GM12892 (cell line): ENCODE measurements at places on chromosomes 16 and 17.

DNA sequence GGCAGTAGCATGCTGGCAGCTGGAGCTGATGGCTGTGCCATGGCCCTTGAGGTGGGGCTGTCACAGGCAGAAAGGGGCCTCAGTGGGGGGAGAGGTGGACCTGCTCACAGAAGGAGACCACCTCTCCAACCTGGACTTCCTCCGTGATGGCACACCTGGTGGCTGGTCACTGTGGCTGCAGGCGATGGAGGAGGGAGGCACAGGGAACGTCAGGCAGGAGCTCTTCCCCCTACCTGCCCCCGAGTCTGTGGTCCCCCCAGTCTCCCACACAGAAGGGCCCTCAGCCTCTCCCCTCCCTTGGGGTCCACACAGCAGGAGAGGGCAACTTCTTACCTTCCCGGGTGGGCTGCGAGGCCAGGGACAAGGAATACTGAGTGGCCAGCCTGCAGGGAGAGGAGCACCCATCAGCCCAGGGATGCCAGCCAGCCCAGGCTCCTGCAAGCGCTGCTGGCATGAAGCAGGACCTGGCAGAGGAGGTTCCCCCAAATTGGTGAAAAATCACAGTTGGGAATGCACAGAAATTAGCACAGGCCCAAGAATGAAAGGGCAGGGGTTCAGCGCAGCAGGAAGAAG is 96.5 kb downstream of the GOSR1 start:
- no peak for DNase-seq

GRCh38 chr17:67280279-67280678 is 35.3 kb upstream of the HELZ start:
- no peak for DNase-seq

- DNase-seq: no peak
Observed at GRCh38 chr17:14042411-14042810, 26.9 kb upstream of the COX10 start.

DNA sequence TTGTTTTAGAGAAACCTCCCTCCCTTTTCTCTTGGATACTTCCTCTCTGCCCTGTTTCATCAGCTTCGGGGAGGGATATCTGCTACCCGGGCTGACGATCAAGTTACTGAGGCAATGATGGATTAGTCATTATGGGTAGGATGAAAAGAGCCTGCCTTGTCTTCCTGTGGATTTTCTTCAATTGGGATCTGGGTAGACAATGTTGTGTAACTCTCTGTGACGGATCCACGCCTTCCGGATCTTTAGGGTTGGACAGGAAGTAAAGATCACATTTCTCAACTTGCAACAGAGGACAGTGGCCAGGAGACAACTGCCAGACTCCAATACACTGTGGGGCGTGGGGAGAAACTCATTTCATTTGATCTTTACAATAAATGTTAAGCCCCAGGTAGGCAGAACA is 11.3 kb upstream of the CHST6 start:
- no peak for DNase-seq

GRCh38 chr17:70613681-70614080 is 444.3 kb downstream of the KCNJ2 start:
- no peak for DNase-seq
